ENCODE measurements at places on chromosomes 5 and 9. TPM values are rescaled to one million over a fixed set of nuclear protein-coding genes. Genes with fewer than 3 reads are reported as not detected.
A peak's percentile ranks its signal among the peaks of the same experiment; 100 is the strongest.

- DNase-seq = no peak
Observed at GRCh38 chr5:172351240-172351778, 67.7 kb upstream of the UBTD2 start.

- no peak for DNase-seq
Observed at GRCh38 chr9:76667521-76667957, 96.7 kb upstream of the PCA3 start.

DNA sequence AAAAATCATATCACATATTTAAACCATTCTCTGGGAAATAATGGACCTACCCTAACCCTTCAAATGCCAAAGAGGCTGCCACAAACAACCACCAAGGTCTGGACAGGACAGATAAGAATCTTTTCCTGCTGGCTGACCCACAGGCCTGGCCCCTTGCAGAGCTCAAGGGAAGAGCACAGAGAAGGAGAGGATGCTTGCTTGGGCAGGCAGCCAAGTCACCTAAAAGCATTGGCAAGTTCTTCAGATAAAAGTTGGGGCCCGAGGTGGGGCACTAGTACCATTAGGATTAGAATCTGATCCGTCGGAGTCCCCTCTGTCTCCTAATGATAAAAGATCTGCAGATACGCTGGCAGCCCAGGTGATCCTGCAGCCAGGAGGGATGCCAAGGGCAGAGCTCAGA lies 176.6 kb downstream of the GABBR2 start:
- peak; percentile 23 for DNase-seq

Gene IL17B
- not detected for total RNA-seq

DNA sequence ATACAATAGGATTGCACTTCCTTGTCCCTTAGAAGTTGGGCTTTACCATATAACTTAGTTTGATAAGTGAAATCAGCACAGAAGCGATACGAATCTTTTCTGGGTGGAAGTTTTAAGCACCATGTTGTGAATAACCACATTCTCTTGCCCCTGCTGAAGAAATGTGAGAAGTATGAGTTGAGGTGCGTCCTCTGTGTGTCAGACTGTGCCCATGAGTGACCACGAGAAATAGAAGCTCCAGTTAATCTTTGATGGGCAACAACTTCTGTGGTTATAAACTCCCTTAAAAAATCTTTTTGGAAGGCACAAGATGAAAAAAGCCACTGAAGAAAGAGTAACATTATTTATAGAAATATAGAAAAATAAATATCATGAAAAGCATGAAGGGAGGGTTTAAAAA lies 668.2 kb downstream of the DTWD2 start:
- no peak for DNase-seq

DNA sequence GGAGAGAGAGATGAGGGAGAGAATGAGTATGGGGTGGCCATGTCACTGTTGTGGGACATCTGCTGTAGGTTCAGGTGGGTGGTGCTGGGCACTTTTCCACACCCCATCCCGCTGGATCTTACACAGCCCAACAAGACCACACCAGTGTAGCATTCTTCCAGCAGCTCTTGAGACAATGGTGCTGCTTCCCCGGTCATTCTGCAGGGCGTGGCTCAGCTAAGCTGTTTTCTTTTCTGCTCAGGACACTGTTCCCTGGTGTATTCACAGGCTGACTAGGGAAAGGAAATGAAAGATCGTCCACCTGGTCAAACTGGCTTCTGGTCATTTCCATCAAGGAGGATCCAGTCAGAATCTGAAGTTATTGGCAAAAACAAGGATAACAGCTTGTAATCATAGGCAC lies 75.6 kb downstream of the S1PR3 start:
- no peak for DNase-seq

Gene SLC23A1
- total RNA-seq = 2.1 TPM

Gene FKBP15
- 36.7 TPM for total RNA-seq
